ENCODE measurements at places on chromosomes 6 and 20. TPM values are rescaled to one million over a fixed set of nuclear protein-coding genes. Genes with fewer than 3 reads are reported as not detected.

DNA sequence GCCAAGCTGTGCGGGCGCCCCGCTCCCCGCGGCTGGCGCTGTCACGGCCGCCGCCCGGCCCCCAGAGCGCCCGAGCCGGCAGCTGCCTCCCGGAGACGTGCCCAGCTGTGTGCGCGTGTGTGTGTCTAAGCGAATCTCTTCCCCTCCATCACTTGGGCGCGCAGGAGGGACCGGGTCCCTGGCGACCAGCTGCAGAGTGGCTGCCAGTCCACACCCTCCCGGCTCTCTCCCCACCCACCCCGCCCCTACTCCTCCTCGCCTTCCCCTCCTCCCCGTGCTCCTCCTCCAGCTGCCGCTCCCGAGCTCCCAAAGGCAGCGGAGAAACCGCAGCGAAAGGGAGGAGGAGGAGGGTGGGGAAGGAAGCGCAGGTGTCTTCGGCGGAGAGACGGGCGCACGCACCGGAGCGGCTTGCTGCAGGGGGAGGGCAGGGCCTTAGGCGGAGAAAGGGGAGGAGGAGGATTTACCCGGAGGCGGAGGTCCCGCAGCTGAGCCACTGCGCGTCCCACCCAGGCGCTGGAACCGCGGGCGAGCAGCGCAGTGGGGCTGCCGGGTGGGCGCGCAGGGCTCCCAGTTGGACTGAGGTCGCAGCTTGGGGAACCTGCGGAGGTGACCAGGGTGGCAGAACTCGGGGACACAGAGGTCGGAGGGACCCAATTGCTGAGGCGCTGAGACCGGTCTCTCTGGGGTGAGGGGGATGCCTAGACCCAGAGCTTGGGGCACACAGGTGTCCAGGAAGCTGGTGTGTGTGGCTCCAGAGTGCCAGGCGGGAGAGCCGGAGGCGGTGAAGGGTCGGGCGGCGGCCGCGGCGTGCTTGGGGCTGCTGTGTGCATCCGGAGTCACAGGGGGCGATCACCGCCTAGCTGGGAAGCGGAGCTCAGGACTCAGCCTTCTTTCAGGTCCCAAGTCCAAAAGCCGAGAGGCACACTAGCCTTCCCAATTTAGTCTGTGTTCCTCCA is at the start of gene HS3ST5:
Gene HS3ST5 (minus strand): TSS at position 198 of the 956 bp plus-strand sequence. CDS start 280,178 bp downstream, outside the sequence.
- H3K4me3 ChIP-seq, result peak within 1 kb of the TSS; percentile 94
- peak; percentile 74 for DNase-seq
- H3K27me3 ChIP-seq, result no peaks in the 10 kb centered on the region
- H3K36me3 ChIP-seq, result no peaks in the 10 kb centered on the region
- peak within 1 kb of the TSS; percentile 41 for H3K27ac ChIP-seq
- H3K4me1 ChIP-seq, result peaks cover 44% of the 10 kb centered on the region

- no peak overlapping the region for H3K27ac ChIP-seq
- no peak overlapping the region for H3K4me3 ChIP-seq
- no peaks in the 10 kb centered on the region for H3K36me3 ChIP-seq
- DNase-seq, result no peak
Measured at GRCh38 chr20:32957459-32957858, 46.8 kb downstream of the SUN5 start.

GRCh38 chr6:64064919-64065318 is 429.3 kb downstream of the PHF3 start:
- H3K36me3 ChIP-seq, result no peaks in the 10 kb centered on the region
- no peaks in the 10 kb centered on the region for H3K27me3 ChIP-seq
- H3K27ac ChIP-seq, result no peak overlapping the region
- H3K4me3 ChIP-seq, result no peak overlapping the region

GRCh38 chr6:159431750-159432149 is 261.3 kb downstream of the SOD2 start:
- no peak overlapping the region for H3K27ac ChIP-seq
- no peak for DNase-seq
- H3K4me3 ChIP-seq, result no peak overlapping the region

The PRSS16 gene
- total RNA-seq, result 7.3 TPM

GRCh38 chr6:80733641-80734040 is 627.2 kb downstream of the BCKDHB start:
- no peak overlapping the region for H3K4me3 ChIP-seq
- H3K27ac ChIP-seq, result no peak overlapping the region
- no peaks in the 10 kb centered on the region for H3K36me3 ChIP-seq
- H3K4me1 ChIP-seq, result no peaks in the 10 kb centered on the region
- DNase-seq, result no peak
- no peaks in the 10 kb centered on the region for H3K27me3 ChIP-seq

The CD164 gene
- 95.6 TPM for total RNA-seq

- no peak overlapping the region for H3K4me3 ChIP-seq
- no peak for DNase-seq
- no peaks in the 10 kb centered on the region for H3K27me3 ChIP-seq
- H3K36me3 ChIP-seq, result no peaks in the 10 kb centered on the region
- H3K27ac ChIP-seq, result no peak overlapping the region
Measured at GRCh38 chr6:54285595-54285994, 22.6 kb upstream of the TINAG start.

- no peaks in the 10 kb centered on the region for H3K36me3 ChIP-seq
- peaks cover 15% of the 10 kb centered on the region for H3K27me3 ChIP-seq
- no peak for DNase-seq
- H3K4me3 ChIP-seq, result no peak overlapping the region
Measured at GRCh38 chr20:37257988-37258387, 3.6 kb downstream of the GHRH start.

The AVP gene
- not detected for total RNA-seq

GRCh38 chr20:55216525-55217242 is 741.3 kb downstream of the DOK5 start:
- H3K36me3 ChIP-seq, result no peaks in the 10 kb centered on the region
- H3K27ac ChIP-seq, result no peak overlapping the region
- peak; percentile 6 for DNase-seq

The ADGRG6 gene
- 73.2 TPM for total RNA-seq

DNA sequence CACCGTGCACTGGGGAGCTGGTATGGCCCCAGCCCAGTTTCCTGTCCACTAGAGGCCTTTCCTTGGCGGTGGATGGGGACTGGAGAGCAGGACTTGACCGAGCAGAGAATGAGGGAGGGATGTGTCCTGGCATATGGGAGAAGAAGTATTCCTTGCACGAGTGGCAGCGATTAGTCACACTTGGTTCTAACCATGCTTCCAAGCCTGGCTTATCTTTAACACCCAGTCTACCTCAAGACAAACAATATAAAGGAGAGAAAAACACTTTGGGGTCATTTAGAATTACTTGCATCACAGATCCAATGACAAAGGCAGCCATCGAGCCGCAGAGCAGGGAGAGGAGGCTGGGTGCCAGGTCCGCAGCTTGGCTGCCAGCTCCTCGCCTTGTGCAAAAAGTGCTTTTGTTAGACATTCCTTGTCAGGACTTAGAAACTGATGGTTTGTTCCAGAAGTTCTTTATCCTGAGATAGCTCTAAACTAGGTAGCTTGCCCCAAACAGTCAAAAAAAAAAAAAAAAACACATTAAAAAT is 214.9 kb upstream of the GMDS start:
- H3K27me3 ChIP-seq, result no peaks in the 10 kb centered on the region
- H3K36me3 ChIP-seq, result no peaks in the 10 kb centered on the region
- no peak for DNase-seq
- no peaks in the 10 kb centered on the region for H3K4me1 ChIP-seq
- no peak overlapping the region for H3K27ac ChIP-seq
- H3K4me3 ChIP-seq, result no peak overlapping the region

GRCh38 chr6:94462231-94462630 is 1042.9 kb upstream of the EPHA7 start:
- H3K27me3 ChIP-seq, result no peaks in the 10 kb centered on the region
- H3K27ac ChIP-seq, result no peak overlapping the region
- H3K4me3 ChIP-seq, result no peak overlapping the region
- H3K36me3 ChIP-seq, result no peaks in the 10 kb centered on the region

The EFCAB8 gene
- not detected for total RNA-seq

- H3K27me3 ChIP-seq, result no peaks in the 10 kb centered on the region
- DNase-seq, result no peak
- H3K36me3 ChIP-seq, result peaks cover 60% of the 10 kb centered on the region
- H3K4me3 ChIP-seq, result no peak overlapping the region
- H3K27ac ChIP-seq, result no peak overlapping the region
Measured at GRCh38 chr20:38538789-38539188, 42.2 kb upstream of the ADIG start.

DNA sequence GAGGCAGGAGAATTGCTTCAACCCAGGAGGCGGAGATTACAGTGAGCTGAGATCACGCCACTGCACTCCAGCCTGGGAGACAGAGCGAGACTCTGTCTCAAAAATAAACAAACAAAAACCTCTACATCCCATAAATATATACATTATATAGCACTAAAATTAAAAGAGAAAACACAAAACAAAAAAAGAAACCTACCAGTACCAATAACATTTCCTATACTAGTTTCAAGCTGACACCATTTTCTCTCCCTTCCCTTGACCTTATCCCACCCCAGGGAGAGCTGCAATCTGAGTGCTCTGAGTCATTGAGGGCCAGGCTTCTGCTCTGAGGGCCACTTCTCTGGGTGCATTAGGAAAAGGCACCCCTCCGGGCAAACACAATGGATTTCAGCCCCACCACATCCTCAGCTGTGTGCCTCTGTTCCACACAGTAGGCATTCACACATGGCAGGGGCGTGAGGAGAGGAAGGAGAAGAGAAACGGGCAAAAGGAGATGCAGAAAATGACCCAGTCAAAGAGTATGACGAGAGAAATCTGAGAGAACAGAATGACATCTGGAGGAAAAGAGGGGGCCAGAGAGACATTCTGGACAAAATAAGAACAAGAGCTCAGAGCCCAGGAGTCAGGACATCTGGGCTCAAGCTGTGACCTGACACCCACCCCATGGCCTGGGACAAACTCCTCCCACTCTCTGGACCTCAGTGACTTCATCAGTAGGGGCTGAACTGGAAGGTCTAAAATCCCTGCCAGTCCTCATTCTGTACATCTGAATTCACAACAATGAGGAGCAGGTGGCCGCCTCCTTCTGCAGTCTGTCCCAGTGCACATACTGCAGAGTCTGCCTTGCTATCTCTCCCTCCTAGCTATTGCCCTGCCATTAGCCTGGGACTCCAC is 18.2 kb downstream of the TRIM26 start:
- no peak overlapping the region for H3K4me3 ChIP-seq
- H3K4me1 ChIP-seq, result no peaks in the 10 kb centered on the region
- DNase-seq, result no peak

The GABRR2 gene
- total RNA-seq, result 0.36 TPM

GRCh38 chr6:170087941-170088581 is 202.8 kb downstream of the DLL1 start:
- H3K4me3 ChIP-seq, result no peak overlapping the region
- H3K36me3 ChIP-seq, result no peaks in the 10 kb centered on the region
- H3K27me3 ChIP-seq, result no peaks in the 10 kb centered on the region
- DNase-seq, result no peak

DNA sequence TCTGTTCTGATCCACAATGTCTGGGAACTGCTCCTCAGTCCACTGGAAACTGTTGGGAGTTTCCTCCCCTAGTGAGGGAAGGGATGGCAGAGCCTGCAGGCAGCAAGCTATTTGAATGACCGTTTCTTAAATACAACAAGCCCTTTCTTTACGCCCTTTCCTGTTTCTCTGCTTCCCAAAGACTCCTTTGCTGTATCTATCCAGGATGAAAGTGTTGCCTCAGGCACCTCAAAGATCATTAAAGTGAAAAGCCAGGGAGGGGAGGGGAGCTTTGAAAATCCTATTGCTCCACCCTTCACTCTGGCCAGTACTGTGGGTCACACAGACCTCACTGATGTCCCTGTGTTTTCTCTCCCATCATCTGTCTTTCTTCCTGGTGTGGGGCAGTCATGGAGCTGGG is 213.1 kb downstream of the RNF144B start:
- H3K4me1 ChIP-seq, result no peaks in the 10 kb centered on the region
- H3K36me3 ChIP-seq, result no peaks in the 10 kb centered on the region
- no peak overlapping the region for H3K4me3 ChIP-seq
- no peak for DNase-seq
- no peak overlapping the region for H3K27ac ChIP-seq

The TUBB2B gene
- 5.1 TPM for total RNA-seq

GRCh38 chr6:132484680-132485018 is 28.3 kb downstream of the STX7 start:
- H3K4me1 ChIP-seq, result peaks cover 3% of the 10 kb centered on the region
- H3K36me3 ChIP-seq, result no peaks in the 10 kb centered on the region
- no peak overlapping the region for H3K27ac ChIP-seq
- H3K27me3 ChIP-seq, result no peaks in the 10 kb centered on the region

The GOPC gene
- 17.1 TPM for total RNA-seq

The ELOVL2 gene
- 0.91 TPM for total RNA-seq

The CYP24A1 gene
- 0.81 TPM for total RNA-seq

The COL9A3 gene
- 14.3 TPM for total RNA-seq

- no peaks in the 10 kb centered on the region for H3K36me3 ChIP-seq
- no peaks in the 10 kb centered on the region for H3K4me1 ChIP-seq
- DNase-seq, result peak; percentile 58
- H3K27ac ChIP-seq, result no peak overlapping the region
Measured at GRCh38 chr6:86856937-86857563, 80.3 kb upstream of the HTR1E start.

The FOXC1 gene
- 12.0 TPM for total RNA-seq

GRCh38 chr6:112886415-112886814 is 539.3 kb downstream of the RFPL4B start:
- H3K27me3 ChIP-seq, result no peaks in the 10 kb centered on the region
- H3K36me3 ChIP-seq, result no peaks in the 10 kb centered on the region

- H3K4me1 ChIP-seq, result peaks cover 10% of the 10 kb centered on the region
- no peak overlapping the region for H3K27ac ChIP-seq
- no peaks in the 10 kb centered on the region for H3K27me3 ChIP-seq
- DNase-seq, result no peak
- no peak overlapping the region for H3K4me3 ChIP-seq
Measured at GRCh38 chr6:151289399-151290007, 49.7 kb downstream of the AKAP12 start.

The SPINT3 gene
- total RNA-seq, result not detected

- no peak for DNase-seq
- peaks cover 8% of the 10 kb centered on the region for H3K4me1 ChIP-seq
- H3K36me3 ChIP-seq, result no peaks in the 10 kb centered on the region
- no peak overlapping the region for H3K27ac ChIP-seq
- no peaks in the 10 kb centered on the region for H3K27me3 ChIP-seq
Measured at GRCh38 chr6:41693281-41694240, 41.8 kb downstream of the TFEB start.

- no peak overlapping the region for H3K4me3 ChIP-seq
- H3K27me3 ChIP-seq, result no peaks in the 10 kb centered on the region
- no peak for DNase-seq
- no peaks in the 10 kb centered on the region for H3K4me1 ChIP-seq
Measured at GRCh38 chr6:114092943-114093342, 122.0 kb upstream of the HDAC2 start.

DNA sequence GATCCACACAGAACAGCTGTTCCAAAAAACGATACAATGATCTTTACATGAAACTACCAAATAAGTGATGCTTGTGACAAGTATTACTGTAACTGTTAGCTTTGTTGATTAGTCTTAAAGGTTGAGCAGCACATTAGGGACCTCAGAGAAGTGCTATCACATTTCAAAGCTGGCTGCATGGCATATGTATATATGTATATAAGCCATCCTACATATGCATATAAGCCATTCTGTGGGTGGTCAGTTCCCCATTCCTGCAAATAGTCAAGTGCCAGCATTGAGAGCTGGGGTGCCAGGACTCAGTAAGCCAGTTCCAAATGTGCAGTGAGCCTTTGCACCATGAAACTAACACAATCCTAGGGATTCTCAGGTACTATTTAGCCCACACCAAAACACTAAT is 296.3 kb downstream of the FOXC1 start:
- no peaks in the 10 kb centered on the region for H3K36me3 ChIP-seq
- no peak overlapping the region for H3K27ac ChIP-seq
- DNase-seq, result no peak
- H3K27me3 ChIP-seq, result no peaks in the 10 kb centered on the region
- H3K4me3 ChIP-seq, result no peak overlapping the region

GRCh38 chr6:169028343-169028742 is 225.3 kb downstream of the THBS2 start:
- H3K27me3 ChIP-seq, result 0 out of 2 replicates have a peak, but pooled peaks cover 4% of the 10 kb centered on the region
- DNase-seq, result no peak
- H3K27ac ChIP-seq, result no peak overlapping the region
- H3K36me3 ChIP-seq, result no peaks in the 10 kb centered on the region
- no peaks in the 10 kb centered on the region for H3K4me1 ChIP-seq
